T-helper 17 cell (primary cell): ENCODE measurements at places on chromosomes 7 and 10. TPM values are rescaled to one million over a fixed set of nuclear protein-coding genes. Genes with fewer than 3 reads are reported as not detected.

Gene UBE2D1
- 14.6 TPM for total RNA-seq

Gene TMEM196
- total RNA-seq: not detected

Gene SVIL
- 39.5 TPM for total RNA-seq

Gene AUTS2
- 84.2 TPM for total RNA-seq

Gene CLRN3
- total RNA-seq: not detected

Gene PRPS1L1
- not detected for total RNA-seq

Gene CFTR
- total RNA-seq: not detected

Gene GTF2IRD1
- 2.3 TPM for total RNA-seq

Gene EPDR1
- 0.29 TPM for total RNA-seq
